Activated CD8-positive, alpha-beta memory T cell treated with anti-CD3 and anti-CD28 coated beads, Interleukin-2, amount 10 ng/mL, durations not matched to agents 7 days and 5 days (primary cell): ENCODE measurements at places on chromosomes 6 and 20.
A peak's percentile ranks its signal among the peaks of the same experiment; 100 is the strongest.

DNA sequence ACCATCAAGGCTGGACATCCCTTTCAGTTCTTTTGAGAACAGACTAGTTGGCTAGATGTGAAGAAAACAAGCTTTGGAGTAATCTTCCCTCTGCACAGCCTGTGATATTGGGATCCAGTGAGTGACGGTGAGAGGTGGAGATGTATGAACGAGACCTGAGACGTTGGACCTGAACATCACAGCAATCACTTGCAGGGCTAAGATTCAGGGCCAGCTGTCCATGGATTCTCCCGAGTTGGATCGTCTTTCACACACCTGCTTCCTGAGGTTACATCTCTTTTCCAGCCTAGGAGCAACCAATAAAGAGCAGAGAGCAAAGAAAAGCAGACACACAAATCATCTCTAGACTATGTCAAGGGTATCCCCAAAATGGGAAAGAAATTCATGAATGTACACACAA is 30.0 kb upstream of the TMEM14A start:
- no peak for DNase-seq

DNA sequence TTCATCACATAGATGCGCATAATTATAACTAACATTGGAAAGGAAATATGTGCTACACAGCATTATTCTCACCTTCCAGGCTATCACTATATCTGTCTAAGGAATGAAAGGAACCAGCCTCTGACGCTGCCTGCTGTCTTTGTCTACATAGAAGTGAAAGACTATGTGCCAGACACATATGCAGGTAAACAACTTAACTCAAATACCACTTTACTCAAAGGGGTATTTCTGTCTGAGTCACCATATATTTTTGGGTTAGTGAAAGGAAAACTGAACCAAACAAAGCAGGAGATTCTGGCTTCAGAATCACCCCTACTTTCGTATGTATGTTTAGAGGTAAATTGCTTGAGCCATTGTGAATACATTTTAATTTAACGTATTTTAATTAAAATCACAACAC is 328.6 kb upstream of the PLCB4 start:
- DNase-seq, result no peak

DNA sequence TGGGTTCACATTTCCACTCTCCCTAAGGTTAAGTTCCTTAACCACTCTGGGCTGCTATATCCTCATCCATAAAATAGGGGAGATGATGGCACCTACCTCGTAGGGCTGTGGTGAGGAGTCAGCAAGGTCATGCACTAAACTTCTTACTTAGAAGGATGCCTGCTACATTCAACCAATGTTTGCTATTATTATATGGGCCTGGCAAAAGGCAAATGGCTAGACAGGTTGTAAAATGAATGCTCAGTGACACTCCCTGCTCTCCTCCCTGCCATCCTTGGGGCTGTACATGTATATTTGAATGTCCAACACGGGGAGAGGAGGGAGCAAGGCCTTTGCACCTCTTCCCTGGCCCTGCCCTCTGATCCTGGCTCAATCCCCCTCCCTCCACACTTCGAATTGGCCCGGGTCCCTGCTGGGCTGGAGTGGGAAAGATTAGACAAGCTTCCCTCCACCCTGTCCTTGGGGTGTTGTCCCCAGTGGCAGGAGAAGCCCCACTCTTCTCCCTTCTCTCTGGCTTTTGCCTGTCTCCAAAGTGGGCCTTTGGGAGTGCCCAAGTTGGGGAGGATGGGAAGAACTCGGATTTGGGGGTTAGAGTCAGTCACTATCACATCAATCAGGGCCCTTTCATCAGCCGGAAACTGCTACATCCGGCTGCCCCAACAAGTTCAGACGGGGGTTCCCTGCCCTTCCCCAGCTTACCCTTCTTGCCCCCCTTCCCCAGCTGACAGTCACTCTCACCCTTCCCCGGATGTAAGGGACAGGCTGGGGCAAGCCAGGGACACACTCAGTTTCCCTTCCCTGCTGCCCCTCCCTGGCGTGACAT is 36.3 kb upstream of the VEGFA start:
- DNase-seq, result peak; percentile 58

GRCh38 chr20:32610472-32611218 is 25.5 kb upstream of the NOL4L start:
- DNase-seq, result no peak

- DNase-seq, result no peak
Observed at GRCh38 chr6:49606721-49607390, 29.8 kb downstream of the RHAG start.

- no peak for DNase-seq
Observed at GRCh38 chr6:23213651-23214050, 644.3 kb downstream of the HDGFL1 start.

DNA sequence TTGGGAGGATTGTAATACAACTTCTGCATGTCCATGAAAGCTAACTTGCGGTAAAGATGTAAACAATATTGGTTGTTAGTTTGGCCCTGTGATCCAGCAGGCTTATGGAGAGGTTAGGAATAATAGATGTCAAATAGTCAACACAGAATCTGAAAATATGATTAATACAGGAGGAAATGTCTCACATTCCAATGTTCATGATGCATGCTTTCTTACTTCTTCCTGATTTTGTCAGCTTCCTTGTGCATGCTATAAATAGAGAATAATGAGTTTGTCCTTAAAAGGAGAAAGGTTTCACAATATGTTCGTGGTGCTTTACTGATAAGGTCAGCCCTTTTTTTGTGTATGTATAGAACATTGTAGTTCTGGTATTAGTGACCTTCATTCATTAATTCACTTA is 136.7 kb downstream of the MMUT start:
- DNase-seq, result no peak

- no peak for DNase-seq
Observed at GRCh38 chr6:84416043-84416657, 188.7 kb upstream of the CEP162 start.

- no peak for DNase-seq
Observed at GRCh38 chr6:52180787-52181558, 5.2 kb upstream of the IL17A start.

- peak; percentile 90 for DNase-seq
Observed at GRCh38 chr6:155171109-155171746, 92.6 kb upstream of the CLDN20 start.

DNA sequence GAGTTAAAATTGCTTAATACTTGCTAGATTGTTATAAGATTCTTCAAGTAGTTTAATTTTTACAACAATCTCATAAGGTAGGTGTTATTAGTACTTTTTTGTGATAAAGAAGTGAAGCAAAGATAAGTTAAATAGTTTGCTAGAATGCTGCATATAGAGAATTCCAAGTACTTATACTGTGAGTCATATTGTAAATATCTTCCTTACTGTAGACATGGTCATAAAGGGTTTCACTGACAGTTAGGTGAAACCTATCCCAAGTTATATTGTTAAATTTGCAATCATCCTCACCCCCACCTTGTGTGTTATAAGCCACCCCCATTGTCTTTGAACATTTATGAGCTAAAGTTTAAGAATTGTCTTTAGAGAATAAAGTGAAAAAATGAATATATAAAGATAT is 142.0 kb downstream of the FAM83B start:
- DNase-seq, result no peak

DNA sequence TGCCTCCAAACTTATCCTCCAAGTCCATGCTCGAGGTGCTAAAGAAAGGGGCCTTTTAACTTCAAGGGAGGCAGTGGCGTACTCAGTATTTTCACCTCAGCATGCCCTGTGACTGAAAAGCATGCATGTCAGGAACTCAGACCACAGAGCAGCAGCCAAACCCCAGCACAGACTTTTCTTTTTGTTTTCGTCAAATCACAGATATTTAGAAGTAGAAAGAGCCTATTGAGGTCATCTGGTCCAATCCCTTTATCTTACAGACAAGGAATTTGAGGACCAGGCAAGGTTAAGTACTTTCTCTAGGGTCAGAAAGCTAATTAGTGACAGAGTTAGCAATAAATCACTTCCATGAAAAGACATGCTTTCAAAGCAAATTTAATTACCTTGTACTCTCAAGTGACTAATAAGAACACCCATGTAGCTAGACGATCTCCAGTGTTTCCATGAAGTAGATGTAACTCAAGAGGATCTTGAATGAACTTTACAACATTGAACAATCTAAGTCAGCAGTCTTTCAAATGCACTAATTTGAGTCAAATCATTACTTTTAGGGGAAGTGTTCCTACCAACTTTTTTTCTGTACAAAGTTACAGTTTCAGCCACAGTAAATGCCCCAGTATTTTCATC is 35.9 kb downstream of the MOXD1 start:
- DNase-seq, result peak; percentile 42

GRCh38 chr6:77036400-77036799 is 426.9 kb downstream of the HTR1B start:
- DNase-seq, result no peak

- no peak for DNase-seq
Observed at GRCh38 chr20:59873409-59873808, 60.0 kb downstream of the SYCP2 start.

GRCh38 chr6:42762950-42763349 is 17.0 kb upstream of the TBCC start:
- no peak for DNase-seq

DNA sequence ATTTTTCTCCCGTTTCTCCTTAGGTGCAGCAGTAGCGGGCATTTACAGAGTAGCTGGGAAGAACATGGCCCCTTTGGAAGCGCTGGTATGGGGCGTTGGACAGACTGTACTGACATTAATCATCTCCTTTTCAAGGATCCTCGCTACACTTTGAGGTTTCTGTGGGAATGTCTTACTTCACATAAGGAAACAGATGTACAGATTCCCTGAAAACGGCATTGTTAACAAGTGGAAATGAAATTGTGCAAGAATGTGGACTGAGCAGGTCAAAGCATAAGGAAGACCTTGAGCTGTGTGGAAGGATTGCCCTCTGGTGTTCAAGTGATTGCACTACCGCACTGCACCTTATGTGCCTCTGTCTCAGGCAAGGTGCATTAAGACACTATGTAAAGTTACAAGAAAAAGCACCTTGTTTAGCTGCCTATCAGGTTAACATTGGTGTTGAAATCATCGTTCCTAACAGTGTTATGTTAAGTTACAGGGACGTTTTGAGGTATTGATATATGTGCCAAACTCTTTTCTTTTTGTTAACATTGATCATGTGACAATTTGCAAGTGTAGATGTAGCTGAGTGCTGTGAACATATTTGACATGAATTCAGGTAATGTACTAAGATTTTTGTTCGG is 38.0 kb downstream of the TMEM170B start:
- peak; percentile 72 for DNase-seq

DNA sequence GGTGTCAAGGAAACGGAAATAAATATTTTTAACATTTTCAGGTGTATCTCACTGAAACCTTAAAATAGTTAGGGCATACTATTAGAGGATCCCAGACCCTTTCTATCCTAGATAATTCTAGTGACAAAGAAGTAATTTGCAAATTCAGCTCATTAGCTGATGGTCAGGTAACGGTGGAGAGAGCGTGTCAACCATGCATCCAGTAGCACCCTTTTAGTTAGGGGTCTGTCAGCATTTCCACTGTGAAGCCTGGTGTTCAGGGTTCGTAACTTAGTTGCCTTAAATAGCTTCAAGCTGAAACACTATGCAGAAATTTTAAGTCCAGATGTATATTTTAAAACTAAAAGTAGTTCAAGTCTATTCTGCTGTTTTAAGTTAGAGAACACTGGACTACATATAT is 48.5 kb upstream of the SUPT3H start:
- DNase-seq, result no peak

DNA sequence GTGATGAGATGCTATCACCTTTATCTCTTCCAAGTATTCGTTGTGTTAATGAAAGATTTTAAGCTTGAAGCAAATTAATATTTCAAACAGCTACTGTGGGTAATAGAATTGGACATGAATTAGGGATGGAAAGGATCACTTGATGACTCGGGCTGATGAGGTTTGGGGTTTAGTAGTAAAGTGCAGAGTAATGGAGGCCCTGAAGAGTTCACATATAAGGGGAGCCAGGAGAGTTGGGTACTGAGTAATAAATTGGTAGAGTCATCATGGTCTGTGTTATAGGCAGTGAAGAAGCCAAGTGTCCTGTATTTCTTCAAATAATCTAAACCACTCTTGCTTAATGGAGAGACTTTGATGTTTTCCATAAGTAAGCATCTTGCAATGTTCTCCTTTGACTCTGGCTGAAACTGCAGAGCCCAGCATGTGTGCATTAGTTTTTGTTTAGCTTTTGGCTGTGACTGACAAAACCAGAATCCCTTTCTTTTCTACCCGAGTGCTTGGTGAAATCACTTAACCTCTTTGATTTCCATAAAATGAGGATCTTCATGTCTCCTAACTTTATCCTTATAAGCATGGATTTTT is 57.6 kb downstream of the L3MBTL3 start:
- DNase-seq, result no peak

DNA sequence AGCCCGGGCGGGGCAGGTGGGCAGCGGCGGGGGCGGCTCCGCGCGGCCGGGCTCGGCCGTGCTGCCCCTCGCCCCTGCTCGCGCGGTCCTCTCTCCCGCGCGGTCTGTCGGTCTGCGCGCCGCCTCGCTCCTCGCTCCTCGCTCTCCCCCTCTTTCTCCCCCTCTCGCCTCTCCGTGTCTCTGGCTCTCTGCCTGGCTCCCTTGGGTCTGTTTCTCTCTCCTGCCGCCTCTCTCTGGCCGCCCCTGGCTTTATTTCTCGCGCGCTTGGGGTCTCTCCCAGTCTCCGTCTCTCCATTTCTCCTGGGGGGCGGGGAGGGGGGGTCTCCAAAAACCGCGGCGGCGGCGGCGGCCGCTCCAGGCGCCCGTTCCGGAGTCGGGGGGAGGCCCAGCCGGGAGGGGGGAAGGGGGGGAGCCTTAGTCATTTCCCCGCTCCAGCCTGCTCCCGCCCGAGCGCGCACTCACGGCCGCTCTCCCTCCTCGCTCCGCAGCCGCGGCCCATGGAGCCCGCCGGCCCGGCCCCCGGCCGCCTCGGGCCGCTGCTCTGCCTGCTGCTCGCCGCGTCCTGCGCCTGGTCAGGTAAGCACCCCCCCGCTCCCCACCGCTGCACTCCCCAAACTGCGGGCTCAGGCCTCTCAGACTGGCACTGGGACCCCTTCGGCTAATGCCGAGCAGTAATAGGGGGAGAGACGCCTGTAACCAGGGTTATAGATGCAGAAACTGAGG is at the start of gene SIRPA:
Gene SIRPA (plus strand): TSS at position 457 of the 723 bp plus-strand sequence. CDS start 41 bp downstream, at position 498.
- DNase-seq, result no peak

- DNase-seq, result no peak
Observed at GRCh38 chr6:33452496-33452895, 1.9 kb upstream of the ZBTB9 start.

GRCh38 chr20:50854506-50855249 is 59.8 kb downstream of the BCAS4 start:
- no peak for DNase-seq

DNA sequence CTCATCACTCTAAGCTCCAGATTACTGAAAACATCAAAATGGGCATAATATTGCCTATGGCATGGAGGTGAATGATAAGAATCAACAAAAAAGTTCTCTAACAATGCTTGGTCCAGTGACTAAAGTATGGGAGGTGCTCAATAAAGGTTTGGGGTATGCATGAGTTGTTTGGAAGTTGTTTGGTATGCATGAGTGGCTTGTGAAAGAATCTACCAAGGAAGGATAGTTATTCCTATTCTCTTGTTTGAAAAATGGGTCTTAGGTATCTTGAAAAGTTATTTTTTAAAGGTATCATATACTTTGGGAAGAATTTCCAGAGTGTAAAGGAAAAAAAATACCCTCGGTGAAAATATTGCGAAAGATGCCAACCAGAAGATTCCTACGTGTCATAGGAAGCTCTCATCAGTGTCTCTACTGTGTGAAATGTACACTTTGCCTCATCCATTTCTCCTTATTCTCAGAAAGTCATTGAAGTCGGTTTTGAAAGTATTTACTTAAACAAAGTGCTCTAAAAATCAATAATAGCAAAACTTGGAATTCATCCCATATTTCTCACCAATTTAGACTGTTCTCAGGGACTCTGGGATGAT is 449.8 kb downstream of the ADGRB3 start:
- DNase-seq, result no peak
